ENCODE measurements at places on chromosomes 2 and 18.

DNA sequence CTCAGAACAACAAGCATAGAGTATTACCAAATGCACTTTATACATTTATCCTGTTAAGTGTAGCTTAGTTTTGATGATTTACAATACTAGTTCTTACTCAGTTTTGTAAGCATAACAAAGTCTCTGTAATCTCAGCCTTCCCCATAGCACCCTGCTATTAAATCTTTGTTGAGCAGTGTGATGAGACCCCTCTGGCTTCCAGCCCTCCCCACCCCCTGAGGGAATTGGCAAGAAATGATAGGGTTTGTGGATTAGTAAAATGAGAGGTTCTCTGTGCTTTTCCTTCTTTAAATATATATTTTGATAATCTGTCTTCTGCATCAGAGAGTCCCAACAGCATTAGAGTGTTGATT is 37.2 kb downstream of the ZNF521 start:
- no peak for DNase-seq

GRCh38 chr2:141534666-141535362 is 596.0 kb downstream of the LRP1B start:
- no peak for DNase-seq

DNA sequence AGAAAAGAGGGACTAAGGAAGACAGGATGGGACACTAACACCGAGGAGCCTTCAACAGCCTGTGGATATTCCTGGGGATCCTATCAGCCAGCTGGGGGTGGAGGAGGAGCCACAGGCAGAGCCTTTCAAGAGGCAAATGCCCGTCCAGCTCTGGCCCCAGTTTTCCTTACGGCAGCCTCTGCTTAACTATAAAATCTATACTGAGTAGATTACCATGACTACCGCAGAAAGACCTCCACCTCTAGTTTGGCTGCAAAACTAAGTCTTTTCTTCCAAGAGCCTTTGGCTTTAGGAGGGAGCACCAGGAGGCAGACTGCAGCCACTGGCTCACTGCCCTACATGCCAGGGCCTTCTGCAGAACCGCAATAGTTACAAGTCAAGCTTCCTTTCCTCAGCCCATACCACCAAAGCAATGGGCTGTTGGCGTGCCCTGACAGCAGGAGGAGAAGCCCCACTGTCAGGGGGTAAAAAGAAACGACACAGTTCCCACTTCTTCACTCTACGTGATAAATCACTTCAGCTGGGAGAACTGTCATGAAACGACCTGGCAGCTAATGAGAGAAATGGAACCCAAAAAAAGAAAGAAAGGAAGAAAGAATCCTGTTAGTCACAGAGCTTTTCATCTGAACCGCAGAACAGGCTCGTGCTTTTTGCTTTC is 25.1 kb upstream of the CREB1 start:
- no peak for DNase-seq

DNA sequence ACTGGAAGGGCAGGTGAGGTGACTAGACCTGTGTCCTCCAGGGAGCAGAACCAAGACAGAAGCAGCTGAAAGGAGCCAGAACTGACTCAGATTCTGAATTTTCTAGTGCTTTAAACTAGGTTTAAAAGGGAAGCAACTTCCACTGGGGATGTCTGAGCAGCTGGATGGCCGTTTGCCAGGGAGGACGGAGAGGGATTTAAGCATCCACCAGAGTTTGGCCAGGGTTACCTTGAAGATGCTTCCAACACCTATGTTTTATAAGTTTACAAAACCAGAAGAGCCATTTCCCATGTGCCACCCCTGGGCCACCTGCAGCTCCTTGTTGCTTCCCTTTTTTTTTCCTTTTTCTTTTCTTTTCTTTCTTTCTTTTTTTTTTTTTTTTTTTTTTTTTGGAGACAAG is 48.6 kb upstream of the RBM44 start:
- DNase-seq = no peak

DNA sequence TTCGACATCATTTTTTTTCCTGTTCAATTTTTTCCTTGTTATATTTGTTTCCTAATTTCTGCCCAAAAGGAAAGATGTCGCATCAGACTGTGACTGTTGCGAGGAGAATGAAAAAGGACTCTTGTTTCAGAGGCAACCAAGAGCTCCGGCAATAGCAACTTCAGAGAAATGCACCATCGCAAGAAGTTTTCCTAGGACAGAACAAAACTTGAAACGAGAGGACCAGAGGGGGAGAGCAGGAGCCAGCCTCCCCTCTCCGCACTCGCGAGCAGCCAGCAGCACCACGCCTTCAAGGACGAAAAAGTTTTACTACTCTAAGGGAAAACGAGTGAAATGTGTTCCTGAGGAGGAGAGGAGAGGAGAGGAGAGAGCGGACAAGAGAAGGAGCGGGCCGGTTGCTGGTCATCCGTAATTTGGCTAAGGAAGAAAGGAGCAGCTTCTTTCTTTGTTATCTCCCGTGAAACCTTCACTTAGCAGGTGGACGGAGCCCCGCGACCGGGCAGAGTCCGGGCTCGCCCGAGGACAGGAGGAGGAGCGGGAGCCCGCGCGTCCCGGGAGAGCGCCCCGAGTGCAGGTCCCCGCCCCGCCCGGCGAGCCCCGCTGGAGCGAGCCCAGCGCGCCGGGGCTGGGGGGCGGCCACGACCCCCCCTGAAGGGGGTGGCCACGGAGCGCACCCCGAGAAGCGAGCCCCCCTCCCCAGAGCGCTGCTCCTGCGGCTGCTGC is 744 bp downstream of the POU3F3 start:
- no peak for DNase-seq

DNA sequence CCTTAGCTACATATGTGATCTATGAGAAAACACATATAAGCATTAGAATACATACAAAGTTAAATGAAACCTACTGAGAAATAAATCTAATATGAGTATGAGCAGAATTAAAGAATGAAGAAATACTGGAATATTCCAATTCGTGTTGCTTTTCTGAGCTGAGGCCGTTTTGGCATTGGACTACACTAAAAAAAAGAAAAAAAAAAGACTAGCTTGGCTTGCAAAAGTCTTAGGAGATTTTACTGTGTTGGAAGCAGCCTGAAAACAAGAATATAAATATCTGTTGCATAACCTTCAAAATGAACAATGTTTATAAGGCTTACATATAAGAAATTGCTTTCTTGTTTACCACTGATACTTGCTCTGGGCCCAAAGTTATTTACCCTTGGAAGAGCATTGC is 562.8 kb downstream of the TMEM182 start:
- no peak for DNase-seq

DNA sequence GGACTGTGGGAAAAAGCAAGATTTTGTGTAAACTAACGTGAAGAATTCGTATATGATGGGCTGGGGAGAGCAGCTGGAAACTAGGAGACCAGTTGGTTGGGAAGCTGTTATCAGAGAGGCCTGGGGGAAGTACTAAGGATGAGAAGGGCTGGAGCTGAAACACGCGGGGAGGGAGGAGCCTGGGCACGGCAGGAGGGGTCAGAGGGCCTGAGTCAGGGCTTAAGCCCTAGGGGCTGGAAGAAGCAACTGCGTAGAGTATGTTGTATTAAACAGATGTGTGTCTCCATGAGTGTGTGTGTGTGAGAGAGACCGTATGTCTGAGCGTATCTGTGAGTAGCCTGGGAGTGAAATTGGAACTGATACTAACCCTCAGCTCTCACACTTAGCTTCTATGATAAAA is 8.4 kb downstream of the POMC start:
- no peak for DNase-seq

- DNase-seq = no peak
Observed at GRCh38 chr2:236627841-236628240, 58.2 kb downstream of the ACKR3 start.

GRCh38 chr2:188811522-188811921 is 162.7 kb upstream of the COL3A1 start:
- DNase-seq = no peak

DNA sequence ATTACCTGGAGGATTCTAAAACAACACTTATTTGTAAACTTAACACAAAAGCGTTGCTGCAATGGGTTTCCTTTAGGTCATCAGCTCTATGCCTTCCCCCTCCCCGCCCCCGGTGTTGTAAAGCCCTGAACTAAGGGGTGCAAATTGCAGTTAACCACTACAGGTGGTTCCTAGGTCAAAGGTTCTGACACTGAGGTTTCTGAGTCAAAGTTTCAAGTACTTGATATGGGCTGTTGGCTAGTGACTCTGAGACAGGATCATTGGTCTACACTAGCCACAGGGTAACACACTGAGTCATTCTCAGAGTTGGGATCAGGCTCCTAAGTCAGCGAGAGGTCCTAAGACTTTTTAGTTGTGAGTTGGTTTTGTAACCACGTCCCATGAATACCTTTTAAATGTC is 15.4 kb downstream of the IL1B start:
- DNase-seq = no peak

DNA sequence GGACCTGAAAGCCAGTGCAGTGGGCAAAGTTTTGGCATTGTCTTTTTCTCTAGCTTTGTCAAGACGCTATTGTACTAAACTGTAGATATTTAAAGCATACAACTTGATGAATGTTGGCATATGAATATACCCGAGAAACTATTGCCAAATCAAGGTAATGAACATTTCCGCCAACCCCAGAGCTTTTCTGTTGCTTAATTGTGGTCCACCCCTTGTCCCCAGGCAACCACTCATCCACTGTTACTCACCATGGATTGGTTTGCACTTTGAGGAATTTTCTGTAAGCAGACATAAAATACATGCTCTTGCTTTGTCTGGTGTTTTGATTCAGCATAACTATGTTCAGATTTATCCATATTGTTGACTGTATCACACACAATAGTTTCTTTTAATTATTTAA is 688.4 kb downstream of the ADCYAP1 start:
- DNase-seq = no peak

- no peak for DNase-seq
Observed at GRCh38 chr2:216670266-216671080, 24.9 kb downstream of the IGFBP5 start.

DNA sequence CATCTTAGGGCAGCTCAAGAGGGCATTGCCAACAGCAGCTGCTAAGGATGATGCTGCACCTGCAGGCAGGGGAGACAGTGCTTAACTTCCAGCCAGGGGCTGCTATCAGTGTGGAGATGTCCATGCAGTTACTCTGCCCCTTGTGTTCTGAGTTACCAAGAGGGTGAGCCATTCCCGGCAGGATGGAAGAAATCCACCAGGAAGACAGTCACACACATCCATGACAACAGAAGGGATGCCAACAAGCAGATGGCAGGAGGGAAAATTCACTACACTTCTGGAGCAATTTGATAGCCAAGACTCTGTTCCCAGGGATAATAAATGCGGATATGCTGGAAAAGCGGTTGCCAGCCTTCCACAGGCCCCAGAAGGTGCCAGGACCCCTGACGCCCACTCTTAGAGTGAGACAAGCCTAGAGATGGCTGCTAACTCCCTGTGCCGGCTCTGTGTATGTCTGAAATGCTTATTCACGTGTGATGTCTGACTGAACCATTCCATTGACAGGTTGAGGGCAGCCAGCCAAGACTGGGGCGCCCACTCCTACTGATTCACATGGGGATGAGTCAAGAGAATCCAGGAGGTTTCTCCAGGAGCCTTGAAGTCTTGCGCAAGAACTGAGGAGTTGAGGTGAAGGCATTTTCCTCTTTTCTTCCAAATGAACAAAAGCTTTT is 24.5 kb downstream of the LOXHD1 start:
- no peak for DNase-seq

GRCh38 chr18:48828691-48829442 is 121.9 kb downstream of the SMAD7 start:
- DNase-seq = no peak

- no peak for DNase-seq
Observed at GRCh38 chr2:24380820-24381219, 20.5 kb upstream of the ITSN2 start.

GRCh38 chr18:8767340-8767739 is 62.0 kb downstream of the MTCL1 start:
- DNase-seq = no peak

DNA sequence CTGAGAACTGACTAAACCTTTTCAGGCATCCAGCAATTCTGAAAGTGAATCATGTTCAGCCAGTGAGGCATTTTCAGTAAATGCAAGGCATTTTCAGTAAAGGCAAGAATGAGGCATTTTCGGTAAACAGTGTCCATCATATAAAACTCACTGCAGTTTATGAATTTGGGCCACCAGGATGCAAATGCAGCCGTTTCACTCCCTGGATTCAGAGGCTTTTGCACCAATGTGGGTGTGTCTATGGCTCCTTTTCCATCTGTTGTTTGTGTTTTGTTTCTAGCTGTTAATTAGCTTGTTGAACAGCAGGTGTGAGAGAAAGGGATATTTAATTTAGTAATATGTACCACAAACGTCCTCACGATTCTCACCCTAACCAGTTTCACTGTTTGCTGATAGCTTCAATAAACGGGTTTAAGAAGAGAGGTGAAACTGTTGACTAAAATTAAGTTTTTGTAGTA is 116.3 kb upstream of the PGAP1 start:
- DNase-seq = no peak

DNA sequence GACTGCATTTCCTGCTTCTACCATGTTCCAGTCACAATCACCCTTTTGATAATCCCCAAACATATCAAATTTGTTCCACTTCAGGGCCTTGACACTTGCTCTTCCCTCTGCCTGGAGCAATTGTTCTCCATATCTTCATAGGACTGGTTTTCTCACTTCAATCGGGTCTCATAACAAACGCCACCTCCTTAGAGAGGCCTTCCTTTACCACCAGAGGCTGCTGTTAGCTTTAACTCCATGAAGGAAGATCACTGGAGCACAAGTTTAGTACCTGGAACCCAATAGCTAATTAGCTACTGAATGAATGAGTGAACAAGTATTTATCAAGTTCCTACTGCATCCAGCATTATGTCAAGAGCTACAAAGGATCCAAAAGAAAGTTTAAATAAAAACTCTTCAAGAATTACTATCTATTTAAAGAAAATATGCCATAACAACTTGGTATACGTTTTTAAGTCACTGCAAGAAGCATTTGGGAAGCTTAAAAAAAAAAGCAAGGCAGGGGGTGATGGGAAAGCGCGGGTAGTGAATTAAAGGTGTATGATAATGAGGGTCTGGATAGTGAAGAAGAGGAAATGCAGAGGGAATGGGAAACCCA is 58.8 kb downstream of the BAZ2B start:
- no peak for DNase-seq

DNA sequence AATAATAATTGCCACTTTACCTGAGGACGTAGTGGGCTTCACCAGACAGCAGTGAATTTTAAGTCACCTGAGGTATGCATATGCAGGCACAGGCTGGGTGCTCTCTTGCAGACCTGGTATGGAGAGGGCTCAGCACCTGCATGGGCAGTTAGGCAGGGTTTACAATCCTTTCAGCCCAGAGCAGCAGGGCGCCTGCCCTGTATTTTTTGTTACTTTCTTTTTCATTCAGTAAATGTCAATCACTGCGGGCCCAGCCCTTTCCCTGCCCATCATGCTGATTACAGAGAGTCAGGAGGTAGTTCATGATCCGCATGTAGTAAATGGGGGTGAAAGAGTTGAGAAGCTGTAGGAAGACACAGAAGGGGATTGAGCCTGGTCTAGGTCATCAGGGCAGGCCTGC is 147.0 kb upstream of the ALPP start:
- DNase-seq = no peak

GRCh38 chr2:27427863-27428212 is 593 bp upstream of the NRBP1 start:
- no peak for DNase-seq

DNA sequence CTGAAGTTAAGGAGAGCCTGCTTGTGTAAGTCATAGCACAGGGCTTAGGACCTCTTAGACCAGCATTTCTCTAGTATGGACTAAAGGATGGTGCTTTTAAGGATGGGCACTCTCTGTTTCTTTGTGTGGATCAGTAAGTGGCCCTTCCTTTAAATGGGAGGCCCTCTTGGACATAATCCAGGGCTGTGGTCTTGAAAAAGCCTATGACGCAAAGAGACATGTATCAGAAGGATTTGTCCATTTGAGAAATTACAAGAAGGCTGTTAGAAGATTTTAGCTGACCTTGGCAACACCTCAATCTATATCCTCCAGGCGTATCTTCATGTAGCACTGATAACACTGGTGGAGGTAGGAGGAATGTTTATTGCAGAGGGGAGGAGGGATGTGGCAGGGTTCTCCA is 79.2 kb downstream of the PRPF40A start:
- DNase-seq = no peak
